Right renal cortex interstitium (tissue), 3 donors: ENCODE measurements at places on chromosomes 5 and 9. TPM values are rescaled to one million over a fixed set of nuclear protein-coding genes. Genes with fewer than 3 reads are reported as not detected.

GRCh38 chr5:93674138-93674537 is 67.3 kb downstream of the POU5F2 start:
- no peak for DNase-seq

The SLC6A7 gene
- polyA plus RNA-seq = 0.07 TPM

DNA sequence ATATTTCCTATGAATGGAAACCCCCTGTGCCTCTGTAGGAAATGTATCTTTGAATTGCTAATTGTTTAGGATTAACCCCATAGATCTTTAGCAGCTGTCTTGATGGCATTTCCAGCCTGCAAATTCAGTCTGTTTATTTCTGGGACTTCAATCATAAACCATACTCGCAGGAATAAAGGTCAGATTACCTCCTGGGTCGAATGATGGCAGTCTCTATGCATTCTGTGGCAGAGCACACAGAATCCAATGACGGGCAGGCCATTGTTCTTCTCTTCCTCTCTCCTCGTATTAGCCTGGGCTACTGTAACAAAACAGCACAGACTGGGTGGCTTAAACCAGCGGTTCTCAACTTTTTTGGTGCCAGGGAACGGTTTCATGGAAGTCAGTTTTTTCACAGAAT is 199.9 kb downstream of the PCSK5 start:
- no peak for DNase-seq

The IFNA6 gene
- polyA plus RNA-seq = not detected

- DNase-seq = no peak
Observed at GRCh38 chr5:148342371-148343045, 7.1 kb downstream of the SPINK9 start.

DNA sequence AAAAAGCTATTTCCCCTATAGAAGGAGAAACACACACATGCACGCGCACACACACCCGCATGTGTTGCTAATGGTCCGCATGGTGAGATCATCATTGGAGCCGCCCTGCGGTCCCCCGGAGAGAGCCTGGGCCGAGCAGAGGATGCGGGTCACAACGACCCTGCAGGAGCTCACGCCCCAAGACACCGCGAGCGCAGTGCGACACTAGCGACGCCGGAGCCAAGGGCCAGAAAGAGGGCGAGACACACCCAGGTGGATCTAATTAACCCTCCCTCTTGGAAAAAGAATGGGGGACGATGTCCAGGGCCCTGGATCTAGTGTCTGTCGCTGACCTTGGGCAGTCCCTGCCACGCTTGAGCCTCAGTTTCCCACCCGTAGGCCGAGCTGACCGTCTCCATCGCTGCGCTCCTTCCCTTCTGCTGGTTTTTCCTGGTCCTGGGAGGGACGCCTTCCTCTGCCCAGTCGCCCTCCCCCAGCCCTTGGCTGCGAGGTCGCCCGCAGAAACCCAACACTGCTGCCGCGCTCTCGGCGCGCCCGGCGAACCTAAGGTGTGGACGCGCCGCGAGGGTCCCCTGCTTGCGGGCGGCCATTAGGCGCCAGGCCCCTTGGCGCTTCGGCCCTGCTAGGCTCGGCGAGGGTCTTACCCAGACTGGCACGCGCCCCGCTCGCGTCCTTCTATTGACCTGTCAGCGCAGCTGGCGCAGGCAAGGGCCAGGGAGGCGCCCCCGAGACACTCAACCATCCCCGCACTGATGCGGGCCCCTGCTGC is 47.5 kb upstream of the RNF20 start:
- DNase-seq = peak; percentile 30

The MTAP gene
- 38.6 TPM for polyA plus RNA-seq

The MYORG gene
- 9.9 TPM for polyA plus RNA-seq

DNA sequence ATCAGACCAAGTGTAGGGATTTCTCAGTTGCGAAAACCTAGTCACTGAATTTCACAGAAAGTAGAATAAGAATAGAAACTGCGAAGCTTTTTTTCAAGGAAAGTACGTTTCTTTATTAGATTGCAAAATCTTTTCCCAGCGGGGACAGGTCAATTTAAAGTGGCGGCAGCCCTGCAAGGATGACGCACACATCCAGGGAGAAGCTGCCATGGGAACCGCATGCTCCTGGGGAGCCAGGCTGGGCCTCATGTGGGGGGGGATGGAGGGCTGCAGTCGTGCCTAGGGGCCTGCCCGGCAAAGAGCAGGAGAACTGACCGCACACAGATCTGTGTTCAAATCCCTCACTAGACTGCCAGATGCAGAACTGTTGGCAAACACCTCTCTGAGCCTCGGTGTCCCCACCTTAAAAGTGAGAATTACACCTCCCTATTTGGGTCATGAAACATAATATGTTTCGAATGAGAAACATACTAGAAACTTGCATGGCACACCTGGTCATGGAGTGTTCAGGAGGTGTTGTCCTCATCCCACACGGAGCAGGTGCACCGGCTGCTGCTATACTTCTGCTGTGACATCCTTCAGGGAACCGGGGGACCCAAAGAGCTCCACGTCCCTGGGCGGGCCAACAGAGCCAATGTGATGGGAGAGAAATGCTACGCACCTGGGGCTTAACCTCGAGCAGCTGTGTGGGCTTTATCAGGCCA is 127.8 kb upstream of the PHYKPL start:
- DNase-seq = no peak
